ENCODE measurements at places on chromosomes 6 and 20.

- DNase-seq = no peak
Measured at GRCh38 chr6:11971154-11971553, 41.0 kb upstream of the HIVEP1 start.

- DNase-seq = no peak
Measured at GRCh38 chr6:130381459-130382380, 15.9 kb downstream of the TMEM200A start.

DNA sequence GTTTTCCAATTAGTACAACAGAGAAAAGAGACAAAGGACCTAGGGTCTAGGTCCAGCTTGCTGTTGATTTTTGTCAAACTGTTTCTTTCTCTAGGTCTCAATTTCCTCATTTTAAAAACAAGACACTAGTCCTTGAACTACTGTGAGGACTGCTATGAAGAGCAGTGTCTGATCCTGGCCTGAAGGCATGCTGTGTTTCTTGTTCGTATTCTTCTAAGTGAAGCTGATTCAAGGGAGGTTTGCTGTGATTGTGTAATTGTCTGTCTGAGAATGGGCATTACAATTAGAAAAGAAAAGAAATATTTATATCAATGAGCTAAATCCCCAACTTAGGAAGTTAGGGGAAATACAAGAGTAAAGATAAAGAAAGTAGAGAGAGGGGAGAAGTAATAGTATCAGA is 228.2 kb upstream of the SUPT3H start:
- DNase-seq = no peak

GRCh38 chr20:46939031-46939965 is 44.7 kb downstream of the EYA2 start:
- no peak for DNase-seq

DNA sequence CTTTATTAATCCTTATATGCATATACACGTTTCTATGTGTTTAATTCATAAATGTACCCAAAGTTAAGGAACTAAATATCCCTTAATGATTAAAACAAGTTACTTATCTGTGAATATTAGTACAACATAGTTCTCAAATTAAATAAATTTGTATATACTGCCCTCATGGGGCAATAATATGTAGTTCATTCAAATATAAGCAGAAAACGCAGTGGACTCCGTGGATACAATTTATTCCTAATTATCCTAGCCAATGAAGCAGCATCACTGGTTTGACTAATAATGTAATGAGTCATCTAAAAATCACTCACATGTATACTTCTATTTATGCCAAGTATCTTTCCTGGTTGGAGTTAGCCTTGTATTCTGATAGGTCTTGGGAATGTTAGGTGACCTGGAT is 111.6 kb downstream of the TBC1D32 start:
- no peak for DNase-seq

DNA sequence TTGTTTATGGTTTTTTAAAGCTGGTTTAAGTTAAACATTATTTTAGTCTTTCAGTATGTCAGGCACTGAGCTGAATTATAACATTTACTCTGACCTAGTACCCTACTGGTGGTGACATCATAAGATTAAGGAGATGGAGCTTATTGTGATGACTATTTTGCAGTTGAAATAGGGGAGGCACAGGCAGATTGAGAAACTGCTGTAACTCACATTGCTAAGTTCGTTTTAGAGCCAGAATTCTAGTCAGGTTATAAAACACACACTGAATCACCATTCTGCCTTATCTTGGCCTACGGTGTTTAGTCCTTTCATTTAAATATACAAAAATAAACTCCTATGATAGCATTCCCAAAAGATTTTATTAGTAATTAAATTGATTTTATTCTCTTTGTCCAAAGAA is 584.1 kb downstream of the TFAP2A start:
- DNase-seq = no peak

DNA sequence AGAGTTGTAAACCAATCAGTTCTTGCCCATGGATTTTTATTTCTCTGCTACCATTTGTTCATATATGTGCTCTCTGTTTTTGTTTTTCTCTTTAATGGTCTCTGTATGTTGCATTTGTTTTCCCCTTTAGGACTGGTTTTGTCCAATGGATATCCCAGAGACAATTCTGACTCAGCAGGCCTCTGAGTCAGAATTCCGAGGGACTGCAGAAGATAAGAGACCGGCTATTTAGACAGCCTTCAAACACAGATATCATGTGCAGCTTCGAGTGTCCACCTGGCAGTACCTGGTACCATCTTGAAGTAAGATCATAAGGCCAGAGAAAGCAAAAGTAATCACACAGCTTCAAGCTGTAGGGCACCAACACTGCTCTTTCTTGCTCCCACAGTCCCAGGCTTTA is 125.5 kb downstream of the ELOVL4 start:
- DNase-seq = no peak

GRCh38 chr6:7261032-7261841 is 51.8 kb downstream of the SSR1 start:
- DNase-seq = peak; percentile 72

DNA sequence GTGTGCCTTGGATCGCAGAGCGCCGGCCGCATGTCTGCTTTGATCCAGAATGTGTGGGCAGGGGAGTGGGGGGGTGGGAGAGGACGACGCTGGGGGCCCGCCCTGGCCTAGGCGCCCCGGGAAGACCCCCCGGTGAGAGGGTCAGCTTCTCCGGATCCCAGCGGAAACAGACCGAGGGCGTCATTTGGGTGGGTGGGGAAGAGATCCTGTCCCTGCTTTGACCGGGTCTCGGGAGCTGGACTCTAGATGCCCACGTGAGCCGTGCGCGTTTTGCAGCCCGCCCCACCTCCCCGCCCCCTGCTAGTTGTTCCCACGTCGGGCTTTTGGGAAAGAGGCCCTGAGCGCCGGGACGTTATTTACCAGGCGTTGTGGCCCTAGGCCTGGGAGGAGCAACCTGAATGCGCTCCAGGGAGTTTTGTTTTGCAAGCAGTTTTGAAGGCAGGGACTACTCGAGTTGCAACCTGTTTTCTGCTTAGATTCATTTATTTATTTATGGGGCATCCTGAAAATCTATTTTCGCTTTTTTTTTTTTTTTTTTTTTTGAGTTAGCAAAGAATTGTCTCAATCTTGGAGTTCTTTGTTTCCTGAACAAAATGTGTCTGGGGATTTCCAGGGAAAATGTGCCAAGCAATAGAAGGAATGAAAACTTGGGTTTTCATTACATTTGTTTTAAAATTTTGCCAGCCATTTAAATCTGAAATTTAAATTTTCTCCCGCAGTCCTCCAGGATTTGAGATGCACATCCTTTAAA is 1.6 kb downstream of the DSP start:
- DNase-seq = no peak

DNA sequence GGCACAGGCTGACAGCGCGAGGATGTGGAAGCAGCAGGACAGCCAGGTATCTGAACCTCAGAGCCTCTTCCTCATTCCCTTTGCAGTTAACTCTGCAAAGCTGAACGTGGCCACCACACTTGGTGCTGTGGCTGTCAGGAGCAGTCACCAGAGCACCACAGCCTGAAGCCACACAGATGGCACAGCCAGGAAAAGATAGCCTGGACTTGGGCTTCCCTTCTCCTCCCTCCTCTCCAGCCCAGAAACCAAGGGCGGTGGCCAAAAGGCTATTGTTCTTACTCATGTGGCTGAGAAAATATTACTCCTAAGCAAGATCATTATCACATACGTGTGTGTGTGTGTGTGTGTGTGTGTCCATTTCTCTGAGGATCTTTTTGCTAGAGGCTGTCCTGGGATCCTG is 39.8 kb downstream of the CD164 start:
- no peak for DNase-seq

- no peak for DNase-seq
Measured at GRCh38 chr6:86285876-86286275, 643.2 kb upstream of the SYNCRIP start.

- no peak for DNase-seq
Measured at GRCh38 chr20:63071541-63072181, 64.9 kb upstream of the BHLHE23 start.

DNA sequence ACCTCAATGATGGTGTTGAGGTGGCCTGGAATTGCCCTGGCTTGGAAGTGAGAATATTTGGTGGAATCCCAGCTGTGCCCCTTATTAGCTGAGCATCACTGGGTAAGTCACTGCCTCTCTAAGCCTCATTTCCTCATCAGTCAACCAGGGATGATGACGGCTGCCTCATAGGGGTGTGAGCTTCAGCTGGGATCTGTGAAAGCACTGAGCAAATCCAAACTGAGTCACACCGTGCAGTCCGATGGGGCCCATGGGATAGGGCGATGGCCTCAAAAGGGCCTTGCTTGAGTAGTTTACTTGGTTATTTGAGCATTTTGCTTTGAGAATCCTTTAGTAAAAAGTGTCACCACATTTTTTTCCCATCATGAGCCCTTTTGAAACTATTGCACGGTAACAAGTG is 1.1 kb downstream of the SLC22A1 start:
- DNase-seq = no peak

- no peak for DNase-seq
Measured at GRCh38 chr6:167560673-167561569, 236.0 kb downstream of the TTLL2 start.

DNA sequence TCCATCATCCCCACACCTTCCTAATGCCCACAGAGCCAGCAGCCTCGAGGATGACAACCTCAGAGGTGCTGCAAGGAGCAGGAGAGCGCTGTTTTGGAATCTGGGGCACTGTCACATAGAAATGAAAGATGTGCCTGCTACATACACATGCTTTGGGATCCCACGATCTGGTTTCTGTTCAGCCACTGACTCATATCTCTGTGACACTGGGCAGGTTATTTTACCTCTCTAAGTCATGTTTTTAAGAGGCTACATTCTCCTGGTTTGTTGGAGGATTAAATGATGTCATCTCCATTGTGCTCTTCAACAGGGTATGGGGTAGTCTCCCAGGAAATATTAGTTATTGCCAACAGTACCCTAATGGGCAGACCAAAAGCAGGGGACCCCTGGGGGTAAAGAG is 32.6 kb upstream of the TAB2 start:
- DNase-seq = no peak

DNA sequence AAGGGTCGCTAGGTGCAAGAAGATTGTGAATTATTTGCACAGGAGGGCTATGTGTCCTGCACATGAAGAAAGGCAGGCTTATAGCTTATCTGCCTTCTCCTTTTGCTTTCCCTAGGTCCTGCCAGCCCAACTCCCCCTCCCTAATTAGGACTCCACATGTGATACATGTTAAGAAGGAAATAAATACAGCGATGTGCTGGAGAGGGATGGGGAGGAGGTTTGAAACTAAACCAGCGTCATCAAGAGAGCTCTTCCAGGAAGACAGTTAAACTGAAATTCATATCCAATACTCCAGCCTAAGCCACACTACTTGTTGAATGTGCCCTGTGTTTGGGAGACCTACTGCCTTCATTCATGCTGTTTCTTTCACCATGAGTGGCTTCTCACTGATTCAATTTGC is 34.9 kb upstream of the UTRN start:
- DNase-seq = no peak

DNA sequence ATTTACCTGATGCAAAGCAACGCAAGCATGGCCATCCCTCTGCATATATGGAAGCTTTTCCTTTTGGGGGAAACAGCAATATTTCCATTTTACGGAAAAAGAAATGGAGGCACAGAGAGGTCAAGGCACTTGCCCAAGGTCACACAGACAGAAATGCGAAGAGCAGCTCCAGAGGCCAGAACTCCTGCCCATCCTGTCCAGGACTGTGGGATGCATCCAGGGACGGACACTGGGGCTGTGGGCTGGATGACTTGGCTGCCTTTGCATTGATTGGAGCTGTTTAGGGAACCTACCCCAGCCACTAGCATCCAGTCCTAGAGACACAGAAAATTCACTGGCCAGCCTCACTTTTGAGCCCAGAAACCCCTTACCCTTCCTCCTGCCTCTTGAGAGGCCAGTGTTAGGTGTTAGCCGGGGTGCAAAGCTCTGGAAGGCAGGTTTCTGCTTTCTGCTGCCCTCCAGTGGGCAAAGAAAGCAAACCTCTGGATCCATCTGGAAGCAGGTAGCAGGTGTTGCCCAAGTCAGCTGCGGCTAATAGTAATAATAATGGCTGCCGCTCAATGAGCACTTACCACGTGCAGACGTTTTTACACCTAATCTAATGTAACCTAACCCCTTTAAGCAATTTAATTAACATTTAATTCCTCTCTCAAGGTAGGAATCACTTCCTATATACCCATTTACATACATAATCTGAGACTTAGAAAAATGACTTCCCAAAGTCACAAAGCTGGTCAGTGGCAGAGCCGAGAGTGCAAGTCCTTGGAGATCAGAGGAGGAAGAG is 31.7 kb upstream of the CCN5 start:
- no peak for DNase-seq

GRCh38 chr20:57244221-57244585 is 22.2 kb downstream of the BMP7 start:
- DNase-seq = no peak

GRCh38 chr6:27495386-27496135 is 22.7 kb upstream of the ZNF184 start:
- DNase-seq = no peak

DNA sequence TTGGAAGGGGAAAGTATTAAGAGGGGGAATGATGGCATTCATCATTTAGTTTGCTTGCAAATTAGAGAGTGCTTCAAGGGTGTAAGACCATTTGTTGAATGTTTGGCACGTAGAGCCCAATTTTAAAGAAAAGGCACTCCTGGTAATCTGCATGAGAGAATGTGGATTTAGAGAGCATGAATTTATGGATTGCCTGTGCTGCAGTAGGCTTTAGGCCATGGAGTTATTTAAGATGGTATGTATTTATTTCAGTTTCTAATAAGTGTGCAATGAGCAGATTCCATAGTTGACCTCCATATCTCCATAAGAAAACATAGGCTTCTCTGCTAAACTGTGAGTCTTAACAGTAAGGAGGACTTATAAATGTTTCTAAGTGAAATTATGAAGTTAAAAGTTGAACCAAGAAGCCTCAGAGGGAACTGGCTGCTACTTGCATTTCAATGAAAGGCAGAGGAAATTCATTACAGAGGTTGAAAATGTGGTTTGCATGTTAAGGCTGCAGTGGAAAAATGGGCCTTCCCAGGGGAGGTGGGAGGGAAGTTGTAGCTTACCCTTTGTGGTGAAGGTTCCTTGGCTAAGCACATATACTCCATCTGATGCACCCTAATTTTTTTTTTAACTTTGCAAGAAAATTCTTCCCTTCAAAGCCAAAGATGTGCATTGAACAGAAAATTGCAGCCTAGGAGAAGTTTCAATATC is 134.2 kb downstream of the CARMIL1 start:
- DNase-seq = no peak

DNA sequence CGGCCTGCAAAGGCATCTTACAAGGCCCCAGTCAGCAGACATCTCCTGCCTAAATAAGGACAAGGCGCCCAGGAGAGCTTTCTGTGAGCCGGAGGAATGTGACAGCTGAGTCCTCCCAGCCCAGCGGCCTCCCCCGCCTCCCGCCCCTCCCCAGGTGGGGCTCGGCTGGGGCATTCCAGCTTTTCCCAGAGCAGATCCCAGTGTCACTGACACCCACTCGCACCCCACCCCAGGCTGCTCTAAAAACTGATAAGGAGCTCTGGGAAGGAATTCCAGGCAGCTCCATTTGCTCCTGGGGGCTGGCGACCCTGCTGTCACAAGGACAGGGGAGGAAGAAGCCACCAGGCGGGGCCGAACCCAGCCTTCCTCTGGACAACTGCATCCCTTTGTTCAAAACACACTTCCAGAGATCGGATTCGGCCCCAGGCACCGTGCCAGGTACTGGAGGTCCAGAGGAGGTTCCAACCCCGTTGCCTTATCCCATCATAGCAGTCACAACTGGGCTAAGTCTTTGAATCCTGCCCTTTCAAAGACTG is 49.7 kb downstream of the JPH2 start:
- DNase-seq = no peak

- no peak for DNase-seq
Measured at GRCh38 chr6:108714766-108715414, 133.3 kb upstream of the ARMC2 start.

GRCh38 chr6:5490501-5491069 is 229.3 kb downstream of the FARS2 start:
- no peak for DNase-seq

- peak; percentile 45 for DNase-seq
Measured at GRCh38 chr20:51541189-51542032, 1.1 kb downstream of the NFATC2 start.
